ENCODE measurements at places on chromosomes 1 and 21.

- DNase-seq: no peak
These were observed 207.7 kb upstream of the GJB5 start for GRCh38 chr1:34547046-34547674.

GRCh38 chr21:43643193-43643592, 16.1 kb downstream of the HSF2BP start:
- DNase-seq: no peak

DNA sequence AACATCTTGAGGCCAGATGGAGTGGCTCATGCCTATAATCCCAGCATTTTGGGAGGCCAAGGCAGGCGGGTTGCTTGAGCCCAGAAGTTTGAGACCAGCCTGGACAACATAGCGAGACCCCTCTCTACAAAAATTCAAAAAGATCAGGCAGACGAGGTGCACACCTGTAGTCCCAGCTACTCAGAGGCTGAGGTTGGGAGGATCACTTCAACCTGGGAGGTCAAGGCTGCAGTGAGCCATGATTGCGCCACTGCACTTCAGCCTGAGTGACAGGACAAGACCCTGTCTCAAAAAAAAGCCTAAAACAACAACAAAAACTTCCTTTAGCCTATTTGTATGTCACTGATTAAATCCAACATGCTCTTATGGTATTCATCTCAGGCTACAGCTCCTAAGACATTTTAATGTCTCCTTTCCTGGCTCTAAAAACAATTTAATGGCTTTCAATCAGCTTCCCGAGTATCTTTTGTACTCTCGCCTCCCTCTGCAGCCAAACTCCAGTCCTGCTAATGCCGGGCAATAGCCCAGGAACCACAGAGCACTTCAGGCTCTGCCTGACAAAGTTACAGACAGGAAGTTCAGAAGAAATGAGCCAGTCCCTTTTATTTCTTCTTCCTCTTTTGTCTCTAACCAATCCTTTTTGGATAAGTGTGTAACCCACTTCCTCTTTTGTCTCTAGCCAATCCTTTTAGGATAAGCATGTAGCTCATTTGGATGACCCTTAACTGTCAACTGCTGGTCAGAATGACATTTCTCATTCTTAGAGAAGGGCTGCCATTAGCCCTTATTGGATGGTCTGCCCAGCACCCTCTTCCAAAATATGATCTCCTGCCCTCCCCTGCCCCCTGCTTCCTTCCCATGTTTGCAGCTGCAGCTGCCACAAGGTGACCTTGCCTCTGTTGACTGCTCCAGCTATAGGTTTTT, 6.6 kb upstream of the DOP1B start:
- peak; percentile 49 for DNase-seq

DNA sequence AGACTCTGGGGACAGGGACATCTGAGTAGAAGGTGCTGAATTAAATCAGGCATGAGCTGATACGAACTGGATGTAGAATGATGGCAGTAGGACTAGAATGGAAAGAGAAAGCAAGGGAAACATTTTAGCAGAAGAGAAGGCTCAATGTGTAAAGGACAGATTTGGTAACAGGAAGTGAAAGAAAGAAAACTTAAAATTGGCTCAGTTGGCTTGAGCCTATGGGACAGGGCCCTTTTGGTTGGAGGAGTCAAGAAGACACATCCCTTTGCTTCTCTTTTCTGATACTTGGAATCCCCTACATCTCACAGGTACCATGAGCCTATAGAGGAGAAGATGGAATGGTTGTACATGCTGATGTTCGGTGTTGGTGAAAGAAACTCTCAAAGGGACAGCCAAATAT, 300.6 kb upstream of the PLXNA2 start:
- no peak for DNase-seq

DNA sequence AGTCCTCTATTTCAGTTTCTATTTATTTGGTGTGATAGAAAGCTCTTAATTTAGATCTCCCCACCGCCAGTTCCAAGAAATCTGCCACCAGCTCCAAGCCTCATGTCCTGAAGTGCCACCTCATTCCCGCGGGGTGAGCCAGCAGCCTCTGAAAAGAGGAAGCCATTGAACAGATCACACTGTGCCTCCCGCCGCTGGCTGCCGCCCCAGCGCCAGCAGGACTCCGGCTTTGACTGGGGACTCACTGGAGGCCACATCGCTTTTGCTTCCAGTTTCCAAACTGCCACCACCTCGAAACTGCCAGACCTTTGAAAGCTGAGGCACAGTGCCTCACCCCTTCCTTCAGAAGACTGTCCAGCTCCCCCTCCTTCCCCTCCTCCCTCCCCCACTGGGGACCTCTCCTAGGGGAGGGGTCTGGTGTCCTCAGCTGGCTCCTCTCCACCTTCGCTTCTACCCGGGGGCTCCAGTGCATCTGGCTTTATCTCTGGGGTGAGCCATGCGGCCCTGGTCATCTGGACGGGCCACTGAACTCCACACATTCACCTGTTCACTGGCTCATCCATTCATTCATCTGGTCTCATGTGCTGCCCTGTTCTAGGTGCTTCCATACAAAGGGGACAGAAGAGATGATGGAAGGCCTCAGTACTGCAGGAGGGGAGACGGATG, 58.9 kb downstream of the VPS26C start:
- peak; percentile 83 for DNase-seq

- DNase-seq: no peak
These were observed 349 bp upstream of the GPN2 start for GRCh38 chr1:26890467-26890796.
